ENCODE measurements at places on chromosomes 3 and 15.

DNA sequence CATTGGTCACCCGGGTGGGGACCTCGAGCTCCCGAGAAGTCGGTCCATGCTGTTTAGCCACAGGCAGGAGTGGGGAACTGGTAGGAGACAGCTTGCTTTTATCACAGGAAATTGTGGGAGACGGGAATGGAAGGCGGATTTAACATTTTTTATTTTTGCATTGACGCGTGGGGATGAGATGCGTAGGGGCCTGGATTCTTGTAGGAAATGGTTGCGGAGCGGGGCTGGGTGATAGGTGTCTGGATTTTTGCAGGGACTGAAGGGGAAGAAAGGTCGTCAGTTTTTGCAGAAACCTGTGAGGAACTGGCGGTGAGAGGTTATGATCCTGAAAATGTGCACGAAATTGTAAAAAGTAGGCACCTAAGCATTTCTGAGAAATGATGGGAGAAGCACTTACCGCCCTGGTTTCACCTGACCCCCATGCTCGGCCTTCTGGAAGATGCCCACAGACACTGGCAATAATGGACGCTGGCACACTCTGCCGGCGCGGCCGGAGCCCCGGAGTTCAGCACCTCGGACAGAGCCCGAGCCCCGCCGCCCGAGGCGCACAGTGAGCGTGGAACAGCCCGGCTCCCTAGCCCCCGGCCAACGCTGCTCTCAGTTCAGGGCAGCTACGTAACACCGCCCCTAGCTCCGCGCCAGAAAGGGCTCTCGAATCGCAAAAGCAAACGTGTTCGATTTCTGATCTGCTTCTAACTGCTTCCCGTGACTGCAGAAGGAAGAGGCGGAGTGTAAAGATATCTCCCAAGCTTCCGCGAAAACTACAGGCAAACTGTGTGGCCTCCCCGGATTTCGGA is 928 bp downstream of the ANKRD34C start:
- DNase-seq = no peak

GRCh38 chr3:119228373-119229145 is 12.1 kb downstream of the B4GALT4 start:
- no peak for DNase-seq

DNA sequence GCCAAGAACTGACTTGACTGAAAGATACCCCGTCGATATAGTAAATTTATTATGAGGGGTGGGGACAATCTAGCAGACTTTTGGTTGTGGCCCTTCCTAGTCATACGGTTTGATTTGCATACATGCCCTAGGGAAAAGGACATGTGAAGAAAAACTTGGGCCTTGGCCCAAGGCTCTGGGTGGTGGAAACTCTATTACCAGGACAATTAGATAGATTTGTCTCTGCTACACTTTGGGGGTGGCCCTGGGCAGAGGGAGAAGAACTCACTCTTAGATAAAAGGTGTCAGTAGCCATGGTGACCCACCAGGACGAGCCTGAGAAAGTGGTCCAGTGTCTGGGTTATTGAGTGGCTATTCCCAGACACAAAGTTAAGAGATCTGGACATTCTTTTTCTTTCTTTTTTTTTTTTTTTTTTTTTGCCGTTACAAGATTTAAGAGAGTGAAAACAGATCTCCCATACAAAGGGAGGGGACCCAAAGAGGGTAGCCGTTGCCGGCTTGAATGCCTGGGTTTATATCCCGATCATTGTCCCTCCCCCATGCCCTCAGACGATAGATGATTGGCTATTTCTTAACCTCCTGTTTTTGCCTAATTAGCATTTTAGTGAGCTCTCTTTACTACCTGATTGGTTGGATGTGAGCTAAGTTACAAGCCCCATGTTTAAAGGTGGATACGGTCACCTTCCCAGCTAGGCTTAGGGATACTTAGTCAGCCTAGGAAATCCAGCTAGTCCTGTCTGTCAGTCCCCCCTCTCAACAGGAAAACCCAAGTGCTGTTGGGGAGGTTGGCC is 96.4 kb upstream of the SMAD3 start:
- no peak for DNase-seq

DNA sequence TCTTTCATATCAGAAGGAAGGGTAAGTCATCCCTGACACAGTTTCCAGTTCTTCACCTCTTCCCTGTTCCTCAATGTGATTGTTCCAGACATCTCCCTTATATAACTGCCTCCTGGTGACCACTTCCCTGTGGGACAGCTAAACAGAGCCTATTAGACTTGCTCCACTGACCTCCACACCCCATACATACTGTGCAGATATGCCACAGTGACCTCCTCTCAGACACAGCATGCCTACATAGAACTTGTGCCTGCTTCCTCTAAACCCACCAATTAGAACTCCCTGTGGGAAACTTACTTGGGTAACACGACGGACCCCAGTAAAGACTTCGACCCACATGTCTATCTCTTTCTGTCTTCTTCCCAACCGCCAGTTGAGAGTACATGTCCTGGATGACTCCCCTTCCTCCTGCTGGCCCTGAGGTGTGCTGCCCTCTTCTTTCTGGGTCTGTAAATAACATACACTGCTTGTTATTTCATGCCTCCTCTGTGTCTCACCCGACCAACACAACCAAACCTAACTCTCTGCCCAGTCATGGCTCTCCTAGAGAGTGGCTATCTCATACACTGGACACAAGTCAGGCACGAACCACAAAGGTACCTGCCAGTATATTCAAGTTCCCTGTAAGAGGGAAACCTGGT is 53.0 kb downstream of the IGSF11 start:
- no peak for DNase-seq

- no peak for DNase-seq
Observed at GRCh38 chr3:149494759-149495580, 20.5 kb downstream of the TM4SF4 start.

DNA sequence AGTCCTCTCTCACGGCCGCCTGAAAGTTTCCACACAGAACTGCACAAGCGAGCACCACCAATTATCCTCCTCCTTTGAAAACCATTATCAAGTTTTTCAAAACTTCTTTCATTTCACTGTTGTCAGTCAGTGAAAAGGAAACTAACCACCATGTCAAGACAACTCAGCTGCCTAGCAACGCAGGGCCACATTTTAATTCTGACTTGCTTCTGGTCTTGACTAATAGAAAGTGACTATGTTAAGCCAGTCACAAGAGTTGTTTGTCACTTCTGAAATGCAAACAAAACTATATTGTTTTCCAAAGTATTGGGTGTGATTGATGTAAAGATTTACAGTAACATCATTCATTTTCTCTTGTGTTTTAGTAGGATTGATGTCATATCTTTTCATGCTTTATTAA is 612.8 kb upstream of the AGTR1 start:
- no peak for DNase-seq

GRCh38 chr15:40104296-40104864 is 4.3 kb downstream of the BMF start:
- no peak for DNase-seq

GRCh38 chr15:70761046-70761445 is 2.3 kb downstream of the UACA start:
- DNase-seq = no peak

- no peak for DNase-seq
Observed at GRCh38 chr15:70376929-70377691, 279.4 kb upstream of the TLE3 start.

DNA sequence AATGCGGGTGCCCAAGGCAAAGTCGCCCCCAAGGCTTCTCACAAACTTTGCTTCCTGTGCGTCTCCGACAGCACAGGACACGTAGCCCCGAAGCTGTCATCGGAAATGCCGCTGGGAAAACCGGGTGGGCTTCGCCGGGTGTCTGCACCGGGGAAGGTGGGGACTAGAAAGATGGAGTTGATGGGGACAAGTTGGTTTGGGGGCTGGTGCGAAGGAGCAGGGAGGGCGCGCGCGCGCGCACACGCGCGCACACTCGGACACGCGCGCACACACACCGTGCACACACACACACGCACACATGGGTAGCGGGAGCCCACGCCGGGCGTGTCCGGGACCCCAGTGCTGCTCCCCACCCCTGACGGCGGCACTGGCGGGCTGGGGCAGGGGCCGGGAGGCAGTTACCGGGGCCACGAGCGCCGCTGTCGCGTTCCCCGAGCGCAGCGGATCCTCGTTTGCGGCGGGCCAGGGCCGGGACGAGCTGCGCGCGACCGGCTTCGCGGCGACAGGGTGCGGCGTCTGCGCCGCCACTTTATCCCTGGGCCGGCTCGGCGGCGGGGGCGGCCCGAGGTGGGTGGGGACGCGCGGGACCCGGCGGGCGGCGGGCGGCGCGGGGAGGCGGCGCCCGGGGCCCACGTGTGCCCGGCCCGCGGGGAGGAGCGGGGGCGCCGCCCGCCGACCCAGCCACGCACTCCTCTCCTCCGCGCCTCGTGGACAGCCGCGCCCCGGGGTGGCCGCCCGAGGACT is 539 bp upstream of the MGLL start:
- DNase-seq = no peak

DNA sequence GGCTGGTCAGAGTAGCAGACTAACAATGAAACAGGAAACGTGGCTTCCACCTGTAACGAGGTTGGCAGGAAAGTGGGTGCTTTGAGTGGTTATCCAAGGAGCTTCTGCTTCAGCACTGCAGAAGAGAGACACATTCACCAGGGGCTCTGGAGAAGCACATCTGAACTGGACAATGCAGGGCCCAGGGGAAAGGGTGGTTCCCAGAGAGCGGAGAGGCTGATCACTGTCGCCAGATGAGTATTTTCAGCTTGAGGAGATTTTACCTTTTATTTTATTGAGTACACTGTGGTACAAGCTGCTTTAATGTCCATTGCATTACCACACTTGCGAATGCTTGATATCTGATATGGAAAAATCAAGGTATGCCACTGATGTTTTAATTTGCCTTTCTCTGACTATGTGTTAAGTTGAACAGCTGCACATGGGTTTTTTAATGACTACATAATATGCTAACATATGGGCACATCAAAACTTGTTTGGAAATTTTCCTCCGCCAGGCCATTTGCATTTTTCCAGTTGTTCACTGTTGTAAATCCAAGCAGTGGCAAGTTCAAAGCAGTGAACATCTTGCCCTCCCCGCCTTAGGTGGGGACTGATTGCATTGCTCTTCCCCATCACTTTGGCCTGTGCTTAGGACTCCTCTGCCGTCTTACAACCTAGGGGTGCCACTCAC is 52.1 kb downstream of the LRTM1 start:
- no peak for DNase-seq

GRCh38 chr3:4582624-4583023 is 89.5 kb downstream of the ITPR1 start:
- DNase-seq = no peak

- DNase-seq = no peak
Observed at GRCh38 chr3:185151964-185152409, 873 bp downstream of the C3orf70 start.

GRCh38 chr15:54915380-54915779 is 281.4 kb downstream of the RSL24D1 start:
- no peak for DNase-seq

DNA sequence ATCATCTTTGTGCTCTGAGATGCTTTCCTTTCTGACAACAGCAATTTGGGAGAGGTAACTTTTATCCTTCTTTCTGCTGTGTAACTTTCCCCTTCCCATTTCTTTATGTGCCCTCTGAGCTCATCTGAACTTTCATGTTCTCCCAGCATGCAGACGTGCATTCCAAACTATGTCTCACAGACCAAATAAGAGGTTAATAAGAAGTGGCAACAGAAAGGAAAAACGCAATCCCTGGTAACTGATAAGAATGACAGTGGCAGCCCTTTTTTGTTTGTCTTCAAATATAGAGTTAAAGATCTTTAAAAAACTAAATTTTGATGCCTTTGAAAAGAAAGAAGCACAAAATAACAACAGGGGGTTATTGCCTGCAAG is 533.4 kb downstream of the FOXP1 start:
- DNase-seq = no peak

DNA sequence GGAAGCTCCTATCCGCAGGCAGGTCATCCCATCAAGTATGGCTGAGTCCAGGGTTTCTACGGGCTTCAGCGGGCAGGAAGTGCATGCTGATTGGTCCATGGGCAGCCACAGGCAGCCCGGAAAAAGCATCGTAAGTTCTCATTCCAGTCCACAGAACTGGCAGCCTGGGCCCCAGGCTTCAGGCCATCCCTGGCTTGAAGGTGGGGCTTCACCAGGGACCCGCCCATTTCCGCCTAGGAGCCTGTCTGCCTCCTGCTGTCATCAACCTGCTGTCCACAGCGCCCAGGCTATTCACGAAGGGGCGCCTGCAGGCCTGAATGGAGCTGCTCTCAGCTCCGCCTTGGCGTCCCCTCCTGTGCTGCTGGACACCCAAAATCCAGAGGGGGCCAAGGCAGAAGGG is 13.9 kb downstream of the PCYT1A start:
- DNase-seq = no peak

DNA sequence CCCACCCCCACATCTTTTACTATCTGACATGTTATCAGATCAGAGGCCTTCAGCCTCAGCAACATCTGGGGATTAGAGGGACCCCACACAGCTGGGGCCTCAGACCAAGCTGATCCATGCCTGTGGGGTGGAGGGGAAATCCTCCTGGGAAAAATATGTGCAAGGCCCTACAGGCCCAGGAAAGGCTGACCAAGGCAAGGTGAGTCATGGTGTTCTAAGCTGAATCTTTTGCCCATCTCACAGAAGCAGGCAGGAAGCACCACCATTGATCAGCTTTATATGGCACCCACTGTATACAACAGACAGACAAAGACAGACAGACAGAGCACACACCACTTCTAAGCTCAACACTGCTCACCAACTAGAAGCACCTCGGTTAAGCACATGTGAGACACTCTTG is 12.4 kb upstream of the PARP6 start:
- no peak for DNase-seq

- no peak for DNase-seq
Observed at GRCh38 chr3:21620511-21621155, 130.4 kb downstream of the ZNF385D start.

DNA sequence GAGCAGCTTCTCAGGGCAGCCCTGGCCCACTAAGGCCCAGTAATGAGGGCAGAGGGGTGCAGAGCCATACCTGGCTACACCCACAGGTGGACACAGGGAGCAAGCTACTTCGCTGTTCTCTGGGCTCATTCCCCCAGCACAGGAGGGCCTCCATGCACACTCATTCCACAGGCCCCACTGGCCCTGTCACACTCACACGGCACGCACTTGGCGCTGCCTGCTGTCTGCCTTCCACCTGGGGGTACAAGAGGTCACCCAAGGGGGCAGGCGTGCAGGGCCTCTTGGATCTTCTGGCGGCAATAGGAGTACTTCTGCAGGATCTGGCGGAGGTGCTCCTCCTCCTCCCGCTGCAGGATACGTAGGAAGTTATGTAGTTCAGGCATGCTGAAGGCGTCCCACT is 2.3 kb upstream of the TUSC2 start:
- no peak for DNase-seq

DNA sequence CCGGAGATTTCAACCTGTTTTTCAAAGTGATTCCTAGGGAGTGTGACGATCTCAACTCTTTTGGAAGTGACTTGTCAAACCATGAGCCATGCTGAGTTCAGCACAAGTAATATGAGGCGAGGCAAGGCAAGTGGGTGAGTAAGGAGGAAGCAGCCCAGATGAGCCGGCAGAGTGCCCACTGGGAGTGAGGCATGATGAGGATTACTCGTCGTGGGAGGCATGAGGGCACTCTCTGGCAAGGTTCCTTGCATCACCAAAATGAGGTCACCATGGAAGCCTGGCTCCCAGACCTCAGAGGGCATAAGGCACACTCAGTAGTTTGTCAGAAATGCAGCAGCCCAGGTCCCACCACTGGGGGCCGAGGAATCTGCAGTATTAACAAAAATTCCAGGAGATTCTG is 636.1 kb downstream of the MAGI1 start:
- no peak for DNase-seq
